ENCODE measurements at places on chromosomes 12 and 14.

DNA sequence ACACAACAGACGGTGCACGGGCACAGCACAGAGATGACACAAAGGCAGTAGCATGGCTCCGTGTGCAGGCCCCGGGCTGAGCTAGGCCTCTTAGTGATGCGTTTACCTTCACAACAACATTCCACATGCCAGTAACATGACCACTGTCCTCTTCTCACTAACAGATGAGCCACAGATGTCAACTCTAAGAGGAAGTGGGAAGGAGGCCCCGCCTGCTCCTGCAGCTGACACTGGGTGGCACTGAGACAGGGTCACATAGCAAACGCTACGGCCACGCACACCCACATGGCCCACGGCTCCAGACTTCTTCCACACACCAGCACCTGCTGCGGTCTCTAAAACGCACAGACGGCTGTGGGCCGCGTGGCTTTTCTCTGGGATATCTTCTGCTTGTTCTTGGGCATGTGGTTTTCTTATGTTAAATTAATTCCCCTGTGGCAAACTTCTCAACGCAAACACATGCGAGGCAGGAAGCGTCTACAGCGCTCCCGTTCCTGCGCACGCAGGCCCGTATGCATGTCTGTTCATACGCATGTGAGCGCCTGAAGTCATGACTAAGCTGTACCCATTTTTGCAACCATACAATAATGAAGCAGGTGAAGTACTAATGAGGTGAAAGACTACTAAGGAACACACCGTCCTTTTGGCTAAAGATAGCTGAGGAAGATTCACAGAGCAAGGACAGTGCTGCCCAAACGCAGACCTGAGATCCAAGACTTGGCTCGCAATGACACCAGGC, 26.8 kb downstream of the AMN start:
- DNase-seq, result peak; percentile 23

DNA sequence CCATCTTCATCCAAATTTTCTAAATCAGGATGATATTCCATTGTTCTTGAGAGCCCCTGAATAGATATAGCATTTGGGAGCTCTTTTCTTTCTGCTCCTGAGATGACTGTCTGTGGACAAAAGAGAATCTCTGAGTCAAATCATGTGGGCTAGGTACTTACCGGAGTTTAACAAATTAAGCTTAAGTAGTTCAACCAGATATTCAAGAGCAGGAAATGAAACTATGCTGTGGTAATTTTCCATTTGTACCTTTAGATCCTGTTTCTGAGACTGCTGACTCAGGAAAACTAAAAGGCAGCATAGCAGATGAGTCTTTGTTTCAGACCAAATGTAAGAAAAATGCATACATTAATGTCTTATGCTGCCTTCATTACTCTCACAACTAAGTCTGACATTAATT, at the start of gene CLEC7A:
Gene CLEC7A (minus strand): TSS at position 158 of the 400 bp plus-strand sequence. CDS start 117 bp downstream, at position 41.
- peak; percentile 60 for DNase-seq

DNA sequence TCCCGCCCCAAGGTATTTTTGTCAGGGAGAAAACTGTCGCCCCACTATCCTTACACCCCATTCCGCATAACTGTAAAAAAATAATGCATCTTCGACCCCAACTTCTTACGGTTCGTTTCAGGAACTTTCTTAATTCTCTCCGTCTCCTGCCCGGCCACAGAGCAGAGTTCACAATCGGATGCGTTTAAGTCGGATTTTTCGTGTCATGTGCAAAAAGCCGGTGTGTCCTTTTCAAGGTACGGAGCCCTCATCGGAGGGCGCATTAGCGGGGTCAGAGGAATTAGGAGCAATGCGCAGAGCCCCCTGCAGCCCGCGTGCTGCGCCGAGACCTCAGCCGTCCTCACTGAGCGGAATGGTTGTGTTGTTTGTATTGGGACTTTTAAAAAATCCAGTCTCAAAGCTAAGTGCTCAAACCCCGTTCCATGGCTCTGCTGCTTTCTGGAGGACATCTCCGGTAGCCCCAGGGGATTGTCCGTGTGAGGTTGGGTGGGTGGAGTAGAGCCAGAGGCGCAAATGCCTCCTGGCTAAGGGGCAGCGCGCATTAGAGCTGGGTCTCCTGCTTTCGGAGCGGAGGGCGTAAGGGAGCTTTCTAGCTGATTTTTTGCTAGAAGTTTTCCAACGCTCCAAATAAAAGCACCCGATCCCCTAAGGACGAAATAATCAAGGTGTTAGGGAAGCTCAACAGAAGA, 3.9 kb upstream of the GSC start:
- DNase-seq, result no peak

DNA sequence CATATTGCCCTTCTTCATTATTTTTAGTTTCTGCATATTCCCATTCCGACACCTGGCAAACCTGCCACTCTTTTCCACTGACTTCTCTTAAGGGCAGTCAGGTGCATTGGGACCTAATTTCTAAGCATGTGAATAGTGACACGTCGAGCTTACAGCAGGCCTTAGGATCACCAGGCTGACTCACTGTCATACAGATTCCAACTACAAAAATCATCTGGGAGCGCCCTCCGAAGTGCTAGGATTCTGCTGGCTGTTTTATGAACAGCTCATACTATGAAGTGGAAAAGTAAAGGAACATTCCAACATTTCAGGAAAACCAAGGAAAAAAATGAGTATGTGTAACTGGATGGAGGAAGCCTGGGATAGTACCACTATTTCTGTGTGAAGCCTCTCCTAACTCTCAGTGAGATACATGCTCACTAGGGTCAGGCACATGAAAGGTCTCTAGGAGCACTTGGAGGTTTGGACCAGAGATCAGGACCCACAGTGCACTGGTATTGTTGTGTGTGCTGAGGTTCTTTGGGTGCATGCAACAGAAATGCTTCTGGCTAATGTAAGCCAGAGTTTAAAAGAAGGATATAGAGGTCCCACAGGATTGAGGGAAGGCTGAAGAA, 257.4 kb downstream of the ZFP36L1 start:
- no peak for DNase-seq

GRCh38 chr12:38113991-38114390, 202.6 kb upstream of the ALG10B start:
- no peak for DNase-seq

- no peak for DNase-seq
These were observed 398.1 kb downstream of the ZFP36L1 start for GRCh38 chr14:68394764-68395143.
